ENCODE measurements at places on chromosomes 2 and 18.

DNA sequence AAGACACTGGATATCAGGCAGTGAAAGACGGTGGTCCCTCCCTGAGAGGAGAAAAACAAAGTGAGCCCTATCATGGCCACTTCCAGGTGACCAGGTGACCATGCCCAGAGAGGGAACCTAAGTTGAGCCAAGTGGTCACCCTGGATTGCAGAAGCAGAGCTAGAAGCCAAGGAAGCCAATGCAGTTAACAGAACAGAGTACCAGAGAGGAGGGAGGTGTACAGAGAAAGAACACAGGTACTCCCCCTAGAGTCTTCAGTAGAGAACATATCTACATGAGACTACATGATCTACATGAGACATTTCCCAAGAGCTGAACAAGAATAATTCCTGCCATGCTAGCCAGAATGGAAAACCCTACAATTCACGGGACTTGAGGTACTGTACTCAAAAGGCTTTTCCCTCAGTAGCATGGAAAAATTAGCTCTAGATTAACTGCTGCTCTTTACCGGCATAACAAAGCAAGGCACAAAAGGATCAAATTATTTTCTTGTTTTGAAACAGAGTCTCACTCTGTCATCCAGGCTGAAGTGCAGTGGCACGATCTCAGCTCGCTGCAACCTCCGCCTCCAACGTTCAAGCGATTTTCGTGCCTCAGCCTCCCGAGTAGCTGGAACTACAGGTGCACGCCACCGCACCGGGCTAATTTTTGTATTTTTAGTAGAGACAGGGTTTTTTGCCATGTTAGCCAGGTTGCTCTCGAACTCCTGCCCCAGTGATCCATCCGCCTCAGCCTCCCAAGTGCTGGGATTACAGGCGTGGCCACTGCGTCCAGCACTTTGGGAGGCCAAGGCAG, 23.5 kb downstream of the ROCK2 start:
- DNase-seq = peak; percentile 14

GRCh38 chr2:54903736-54904554, 146.3 kb downstream of the RTN4 start:
- DNase-seq = no peak

- DNase-seq = no peak
Observed at GRCh38 chr2:191479680-191480023, 198.3 kb upstream of the NABP1 start.

GRCh38 chr2:206245265-206245672, 29.2 kb upstream of the ZDBF2 start:
- no peak for DNase-seq

- no peak for DNase-seq
Observed at GRCh38 chr18:47390410-47391024, 139.1 kb upstream of the SKOR2 start.

DNA sequence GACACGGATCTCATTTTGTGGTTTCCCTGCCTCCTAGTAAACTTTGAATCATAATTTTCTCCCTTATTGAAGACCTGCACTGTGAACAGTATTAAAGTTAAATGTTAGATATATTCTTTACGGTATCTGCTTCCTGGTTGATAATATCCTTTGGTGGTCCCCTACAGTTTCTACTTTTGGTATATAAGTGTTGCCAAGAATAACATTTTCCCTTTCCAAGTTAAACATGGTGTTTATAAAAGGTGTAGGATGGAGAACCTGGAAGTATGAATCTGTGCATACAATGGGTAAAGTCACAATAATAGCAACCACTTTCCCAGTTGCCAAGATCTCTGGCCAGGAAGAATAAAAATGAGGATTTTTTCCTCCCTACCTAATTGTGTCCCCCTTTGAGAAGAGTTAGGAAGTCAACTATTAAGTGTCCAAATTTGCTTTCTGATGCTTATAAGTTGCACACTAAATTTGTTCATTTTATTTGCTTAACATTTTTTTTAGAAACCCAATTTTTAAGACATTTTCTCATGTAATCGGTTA, 201.0 kb upstream of the STK17B start:
- no peak for DNase-seq

- DNase-seq = no peak
Observed at GRCh38 chr2:29632018-29632417, 289.4 kb downstream of the ALK start.

DNA sequence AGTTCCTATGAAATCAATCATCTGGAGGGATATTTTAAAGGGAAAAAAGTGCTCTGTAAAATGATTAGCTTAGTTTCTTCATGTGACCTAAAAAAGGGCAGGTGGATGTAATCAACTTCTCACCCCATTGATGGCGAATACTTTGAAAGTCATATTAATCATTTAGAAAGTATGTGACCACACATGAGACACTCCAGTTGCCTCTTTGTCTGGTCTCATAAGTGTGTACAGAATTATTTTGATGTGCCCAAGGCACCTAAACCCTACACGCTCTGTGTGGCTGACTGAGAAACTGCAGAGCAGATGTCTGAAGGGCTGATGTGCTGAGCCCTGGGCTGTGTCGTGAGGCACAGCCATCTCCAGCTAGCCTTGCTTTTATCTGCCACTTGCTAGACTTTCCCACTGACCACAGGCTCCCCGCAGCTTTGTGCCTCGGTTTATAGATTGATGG, 26.9 kb downstream of the SGPP2 start:
- peak; percentile 59 for DNase-seq

GRCh38 chr2:275466-275865, 10.7 kb downstream of the ACP1 start:
- no peak for DNase-seq

DNA sequence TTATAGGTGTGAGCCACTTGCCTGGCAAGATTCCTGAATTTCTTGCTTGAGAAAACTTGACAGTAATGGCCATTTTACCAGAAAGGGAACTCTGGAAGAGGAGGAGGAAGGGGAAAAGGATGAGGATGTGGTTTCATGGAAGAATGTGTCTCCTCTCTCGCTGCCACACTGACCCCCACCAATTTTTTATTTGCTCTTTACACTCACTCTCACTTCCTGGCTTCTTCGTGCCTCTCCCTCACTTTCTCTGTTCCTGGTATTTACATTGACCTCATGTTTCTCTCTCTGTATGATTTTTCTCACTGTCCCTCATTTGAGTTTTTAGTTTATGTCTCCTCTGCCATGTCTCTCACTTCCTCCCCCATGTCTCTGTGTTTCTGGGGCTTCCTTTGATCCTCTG, 134.5 kb upstream of the CAB39 start:
- DNase-seq = no peak

- no peak for DNase-seq
Observed at GRCh38 chr2:145846982-145847381, 1327.1 kb upstream of the ZEB2 start.

- peak; percentile 33 for DNase-seq
Observed at GRCh38 chr2:7962161-7962560, 719.7 kb upstream of the ID2 start.

DNA sequence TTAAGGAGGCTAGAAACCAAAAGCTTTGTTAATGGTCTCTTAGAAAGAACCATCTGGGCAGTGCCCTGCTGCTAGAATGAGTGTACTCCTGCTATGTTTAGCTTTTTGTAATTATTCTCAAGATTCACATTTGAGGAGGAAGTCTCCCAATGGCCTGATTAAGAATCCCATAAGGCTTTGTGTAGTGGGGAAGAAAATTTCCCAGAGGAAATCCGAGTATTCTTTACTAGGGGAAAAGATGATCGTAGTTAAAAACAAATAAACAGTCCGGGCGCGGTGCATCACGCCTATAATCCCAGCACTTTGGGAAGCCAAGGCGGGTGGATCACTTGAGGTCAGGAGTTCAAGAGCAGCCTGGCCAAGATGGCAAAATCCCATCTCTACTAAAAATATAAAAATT, 117.9 kb downstream of the PTRHD1 start:
- DNase-seq = peak; percentile 14

GRCh38 chr2:240626531-240627300, 1.4 kb downstream of the GPR35 start:
- no peak for DNase-seq

GRCh38 chr18:78975292-78975691, 4.3 kb upstream of the SALL3 start:
- DNase-seq = no peak

DNA sequence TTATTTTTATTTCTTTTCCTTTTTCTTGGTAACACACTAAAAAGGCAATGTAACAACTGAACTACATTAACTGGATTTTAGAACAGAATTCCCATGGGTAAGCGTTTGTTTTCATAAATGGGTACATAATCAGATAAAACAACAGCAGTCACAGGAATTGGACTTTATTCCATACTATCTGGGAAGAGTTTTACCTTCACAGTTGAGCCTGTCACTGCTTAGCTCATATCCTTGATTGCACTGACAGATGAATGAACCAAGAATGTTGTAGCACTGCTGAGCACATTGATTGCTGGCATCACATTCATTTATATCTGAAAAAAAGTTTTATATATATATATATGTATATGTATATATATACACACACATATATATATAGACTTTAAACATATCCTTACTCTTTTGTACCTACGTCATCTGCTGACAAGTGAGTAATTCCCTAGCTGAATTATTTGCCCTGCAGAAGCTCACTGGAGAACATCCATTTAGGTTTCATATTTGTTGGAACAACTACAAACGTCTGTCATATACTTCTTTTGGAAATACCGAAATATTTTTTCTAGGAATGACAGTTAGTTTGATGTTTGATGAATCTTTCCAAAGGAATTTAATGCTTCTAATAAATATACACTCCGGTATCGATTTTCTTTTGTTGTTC, 47.0 kb downstream of the EFEMP1 start:
- DNase-seq = no peak

DNA sequence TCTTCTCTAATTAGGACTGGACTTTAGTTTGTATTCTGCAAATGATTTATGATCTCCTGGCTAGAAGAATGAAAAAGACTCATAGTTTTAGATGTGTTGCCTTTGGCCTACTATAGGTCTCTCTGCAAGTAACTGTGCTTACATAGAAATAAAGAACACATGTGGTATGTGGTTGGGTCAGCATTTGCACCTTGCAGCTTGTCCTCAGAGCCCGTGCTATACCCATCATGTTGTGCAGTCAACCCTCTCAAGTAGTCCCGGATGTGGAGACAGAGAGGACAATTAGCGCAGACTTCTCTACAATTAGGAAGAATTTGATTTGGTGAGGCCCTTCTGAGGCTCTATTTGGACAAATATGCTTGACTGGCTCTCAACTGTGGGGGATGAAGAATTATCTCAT, 203.7 kb upstream of the ITGA4 start:
- DNase-seq = no peak

- peak; percentile 60 for DNase-seq
Observed at GRCh38 chr2:159202568-159203071, 83.9 kb downstream of the WDSUB1 start.

DNA sequence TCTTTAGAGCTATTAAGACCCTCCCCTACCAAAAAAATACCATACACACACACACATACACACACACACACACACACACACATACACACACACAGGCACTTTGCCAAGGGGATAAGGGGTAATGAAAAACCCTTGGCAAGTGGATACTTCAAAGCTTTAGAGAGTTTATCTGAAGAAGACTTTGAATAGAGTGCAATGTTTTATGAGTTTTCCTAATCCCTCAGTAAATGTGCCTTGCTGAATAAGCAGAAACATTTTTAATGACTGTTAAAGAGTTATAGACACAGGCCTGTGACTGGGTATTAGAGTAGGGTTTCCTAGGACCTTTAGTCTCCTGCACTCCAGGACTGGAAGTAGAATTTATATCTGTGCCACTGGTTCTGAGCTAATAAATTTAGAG, 75.5 kb upstream of the CTAGE1 start:
- DNase-seq = no peak

DNA sequence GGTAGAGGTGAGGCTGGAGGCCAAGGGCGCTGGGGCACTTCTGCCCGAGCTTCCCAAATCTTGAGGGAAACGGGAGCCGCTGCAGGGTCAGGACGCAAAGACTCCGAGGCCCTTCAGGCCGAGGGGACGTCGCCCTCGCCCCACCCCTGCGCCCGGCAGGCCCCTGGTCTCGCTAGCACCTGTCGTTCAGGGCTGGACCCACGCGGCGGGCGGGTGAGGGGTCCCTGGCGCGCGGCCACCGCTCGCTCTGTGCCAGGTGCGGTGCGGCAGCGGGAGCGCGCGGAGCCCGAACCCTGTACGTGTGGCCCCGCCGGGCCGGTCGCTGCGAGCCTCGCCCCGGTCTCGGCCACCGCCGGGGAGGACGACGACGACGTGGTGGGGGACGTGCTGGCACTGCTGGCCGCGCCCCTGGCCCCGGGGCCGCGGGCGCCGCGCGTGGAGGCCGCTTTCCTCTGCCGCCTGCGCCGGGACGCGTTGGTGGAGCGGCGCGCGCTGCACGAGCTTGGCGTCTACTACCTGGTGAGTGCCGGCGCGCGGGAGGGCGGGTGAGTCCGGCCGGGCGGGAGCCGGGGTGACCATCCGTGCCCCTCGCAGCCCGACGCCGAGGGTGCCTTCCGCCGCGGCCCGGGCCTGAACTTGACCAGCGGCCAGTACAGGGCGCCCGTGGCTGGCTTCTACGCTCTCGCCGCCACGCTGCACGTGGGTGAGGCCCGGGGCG, 4.9 kb downstream of the ERFE start:
- DNase-seq = no peak

DNA sequence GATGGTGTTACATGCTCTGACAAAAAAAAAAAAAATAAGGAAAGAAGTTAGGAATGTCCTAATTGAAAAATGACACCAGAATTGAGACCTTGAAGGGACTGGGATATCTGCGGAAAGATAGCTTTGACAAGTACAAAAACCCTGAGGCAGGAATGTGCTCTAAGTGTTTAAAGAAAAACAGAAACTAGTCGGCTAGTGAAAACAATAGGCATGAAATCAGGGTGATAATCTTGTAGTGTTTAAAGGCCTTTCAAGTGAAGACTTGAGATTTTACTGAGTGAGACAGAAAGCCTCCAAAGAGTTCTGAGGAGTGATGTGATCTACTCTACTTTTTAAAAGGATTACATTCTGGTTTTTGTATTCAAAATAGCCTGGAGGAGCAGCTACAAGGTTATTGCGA, 107.4 kb downstream of the COBLL1 start:
- no peak for DNase-seq

DNA sequence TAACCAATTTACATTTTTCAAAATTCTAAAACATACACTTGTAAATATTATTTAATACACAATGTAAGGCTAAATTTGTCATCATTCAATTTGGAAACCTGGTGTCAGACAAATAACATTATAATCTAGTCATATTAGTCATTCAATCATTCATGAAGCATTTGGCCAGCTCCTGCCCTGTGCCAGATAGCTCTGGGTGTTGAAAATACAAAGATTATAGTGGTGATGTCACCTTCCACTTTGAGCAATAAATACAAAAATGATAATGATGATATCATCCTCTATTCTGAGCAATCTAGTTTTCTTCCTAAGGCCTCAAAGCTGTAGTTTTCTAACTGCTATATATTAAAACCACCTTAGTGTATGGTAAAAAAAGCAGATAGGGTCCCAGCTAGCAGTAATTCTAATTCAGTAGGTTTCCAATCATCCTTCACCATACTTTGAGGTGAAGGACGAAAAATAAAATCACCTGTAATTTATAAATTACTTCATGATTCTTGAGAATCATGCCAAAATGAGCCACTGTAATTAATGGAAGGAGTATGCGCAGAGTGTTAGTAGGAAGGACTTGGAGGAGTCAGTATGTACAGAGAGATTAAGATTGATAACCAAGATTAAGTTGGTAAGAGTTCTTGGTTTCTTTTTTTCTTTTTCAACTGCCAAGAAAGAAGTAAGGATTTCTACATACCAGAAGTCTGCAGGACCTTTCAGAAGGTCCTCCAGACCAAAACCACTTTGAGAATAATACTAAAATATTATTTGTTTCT, 23.2 kb downstream of the MEMO1 start:
- no peak for DNase-seq

Data from NCI-H2171 treated with DMSO at 0.1 percent for 48 hours (cell line).